Naive thymus-derived CD4-positive, alpha-beta T cell (primary cell): ENCODE measurements at places on chromosomes 1 and 21. TPM values are rescaled to one million over a fixed set of nuclear protein-coding genes. Genes with fewer than 3 reads are reported as not detected.

NBPF6 gene
- total RNA-seq: not detected

DNA sequence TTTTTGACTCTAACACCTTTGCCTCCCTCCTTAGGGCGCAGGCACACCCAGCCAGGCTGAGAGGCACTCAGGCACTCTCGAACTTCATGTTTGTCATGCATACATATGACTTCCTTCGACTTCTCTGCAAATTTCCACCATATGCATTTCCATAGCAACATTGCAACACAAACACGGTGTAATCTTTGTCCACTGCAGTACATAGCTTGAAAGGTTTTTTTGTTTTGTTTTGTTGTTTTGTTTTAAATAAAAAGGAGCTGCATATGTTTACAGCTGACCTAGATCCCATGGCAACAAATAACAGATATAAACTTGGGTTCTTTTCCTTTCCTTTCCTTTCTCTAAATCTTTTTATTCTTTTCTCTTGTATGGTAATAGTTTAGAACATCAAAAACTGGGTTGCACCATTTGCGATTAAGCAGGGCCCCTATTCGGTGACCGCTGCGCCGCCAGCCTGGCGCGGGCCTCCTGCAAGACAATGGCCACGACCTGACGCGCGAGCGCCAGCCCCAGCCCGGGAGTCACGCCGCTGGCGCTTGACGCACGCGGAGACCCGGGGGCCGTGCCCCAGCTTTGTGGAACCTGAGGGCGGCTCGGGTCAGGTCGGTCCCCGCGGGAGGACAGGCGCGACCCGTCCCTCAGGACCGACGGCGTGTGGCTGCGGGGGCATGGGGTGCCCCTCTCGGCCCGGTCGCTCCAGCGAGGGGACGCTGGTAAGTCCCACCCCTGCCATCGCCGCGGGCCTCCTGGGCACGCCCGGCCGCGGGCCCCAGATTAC lies 35.2 kb downstream of the CCN1 start:
- no peaks in the 10 kb centered on the region for H3K27me3 ChIP-seq
- no peaks in the 10 kb centered on the region for H3K36me3 ChIP-seq
- H3K27ac ChIP-seq: no peak overlapping the region
- H3K4me1 ChIP-seq: no peaks in the 10 kb centered on the region
- DNase-seq: no peak
- no peak overlapping the region for H3K4me3 ChIP-seq

GRCh38 chr1:219544163-219544846 lies 68.6 kb downstream of the ZC3H11B start:
- H3K27ac ChIP-seq: no peak overlapping the region
- no peak overlapping the region for H3K4me3 ChIP-seq
- no peaks in the 10 kb centered on the region for H3K27me3 ChIP-seq
- H3K4me1 ChIP-seq: no peaks in the 10 kb centered on the region

- no peaks in the 10 kb centered on the region for H3K27me3 ChIP-seq
- DNase-seq: no peak
- no peaks in the 10 kb centered on the region for H3K36me3 ChIP-seq
- no peak overlapping the region for H3K4me3 ChIP-seq
- H3K4me1 ChIP-seq: no peaks in the 10 kb centered on the region
- H3K27ac ChIP-seq: no peak overlapping the region
Observed at GRCh38 chr1:42981871-42982270, 23.2 kb upstream of the SLC2A1 start.
